ENCODE measurements at places on chromosomes 2 and 18.

DNA sequence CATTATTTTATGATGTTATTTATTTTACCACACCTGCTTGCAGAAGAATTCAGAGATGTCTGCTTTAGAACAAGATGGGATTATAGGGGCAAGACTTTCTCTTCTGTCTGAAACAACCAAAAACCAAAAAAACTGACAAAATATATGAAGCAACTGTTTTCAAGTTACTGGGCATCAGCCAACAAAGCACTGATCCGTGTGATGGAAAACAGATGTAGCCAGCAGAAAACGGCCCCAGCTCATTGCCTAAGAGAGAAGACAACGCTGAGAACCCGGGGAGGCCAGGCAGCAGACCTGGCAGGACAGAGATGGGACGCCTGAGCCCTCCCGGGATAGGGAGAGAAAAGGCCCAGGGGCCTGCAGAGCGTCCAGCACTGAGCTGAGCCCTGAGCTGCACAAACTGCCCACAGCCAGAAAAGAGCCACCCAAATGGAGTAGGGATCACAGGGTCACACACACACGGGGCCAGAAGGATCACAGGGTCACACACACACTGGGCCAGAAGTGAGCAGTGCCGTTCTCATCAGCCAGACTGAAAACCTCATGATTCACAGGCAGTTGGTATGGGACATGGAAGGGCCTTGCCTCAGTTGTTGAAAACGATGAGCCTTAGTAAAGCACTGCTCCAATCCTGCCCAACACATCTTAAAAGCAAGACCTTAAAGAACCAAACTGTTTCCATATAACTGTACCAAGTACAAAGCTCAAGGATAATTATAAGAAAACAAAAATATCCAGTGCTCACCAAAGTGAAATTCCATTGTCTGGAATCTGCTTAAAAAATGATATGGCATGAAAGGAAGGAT is 12.1 kb downstream of the PXDN start:
- DNase-seq: no peak

DNA sequence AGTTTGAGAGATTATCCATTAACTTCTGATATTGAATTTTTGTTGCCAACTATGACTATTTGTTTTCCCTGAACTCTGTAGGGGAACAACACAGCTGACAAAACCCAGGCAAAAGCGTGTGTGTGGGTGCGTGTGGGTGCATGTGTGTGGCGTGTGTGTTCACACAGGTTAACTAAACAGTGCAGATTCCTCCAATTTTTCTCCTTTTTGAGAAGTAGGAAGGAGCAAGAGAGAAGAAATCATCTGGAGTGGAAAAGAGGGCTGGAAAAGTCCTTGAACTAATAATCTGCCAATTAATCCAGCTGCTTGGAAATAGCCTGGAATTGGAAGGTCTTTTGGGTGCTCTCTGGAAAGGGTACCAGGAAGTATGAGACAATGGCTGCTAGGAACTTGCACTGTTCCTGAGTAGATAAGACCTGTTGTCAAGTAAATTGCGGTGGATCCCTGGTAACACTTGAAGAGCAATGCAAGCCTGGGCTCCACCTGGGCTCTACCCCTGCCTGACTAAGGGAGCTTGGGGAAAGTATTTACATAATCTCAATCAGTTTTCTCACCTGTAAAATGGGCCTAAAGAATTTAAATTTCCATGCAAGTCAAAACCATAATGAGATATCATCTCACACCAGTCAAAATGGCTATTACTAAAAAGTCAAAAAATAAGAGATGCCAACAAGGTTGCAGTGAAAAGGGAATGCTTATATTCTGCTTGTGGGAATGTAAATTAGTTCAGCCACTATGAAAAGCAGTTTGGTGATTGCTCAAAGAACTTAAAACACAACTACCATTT is 40.5 kb upstream of the IL1R1 start:
- no peak for DNase-seq

- no peak for DNase-seq
These were observed 125.9 kb upstream of the NDUFV2 start for GRCh38 chr18:8976606-8977005.

DNA sequence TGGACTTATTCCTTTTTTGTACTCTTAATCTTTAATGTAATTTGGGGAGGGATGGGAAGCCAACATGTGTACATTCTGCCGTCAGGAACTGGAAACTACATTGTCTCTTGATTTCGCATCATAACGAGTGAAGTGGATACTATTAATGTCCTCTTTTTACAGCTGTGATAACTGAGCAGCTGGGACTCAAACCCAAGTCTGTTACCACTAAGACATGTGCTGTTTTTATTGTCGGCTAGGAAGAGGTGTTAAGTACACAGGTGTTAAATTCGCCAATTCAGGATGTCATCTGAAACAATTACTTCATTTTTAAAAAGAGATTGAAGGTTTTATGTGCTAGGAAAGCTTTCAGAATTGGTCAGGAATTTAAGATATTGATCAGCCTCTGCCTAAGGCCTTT is 6.9 kb downstream of the GMCL1 start:
- DNase-seq: no peak

DNA sequence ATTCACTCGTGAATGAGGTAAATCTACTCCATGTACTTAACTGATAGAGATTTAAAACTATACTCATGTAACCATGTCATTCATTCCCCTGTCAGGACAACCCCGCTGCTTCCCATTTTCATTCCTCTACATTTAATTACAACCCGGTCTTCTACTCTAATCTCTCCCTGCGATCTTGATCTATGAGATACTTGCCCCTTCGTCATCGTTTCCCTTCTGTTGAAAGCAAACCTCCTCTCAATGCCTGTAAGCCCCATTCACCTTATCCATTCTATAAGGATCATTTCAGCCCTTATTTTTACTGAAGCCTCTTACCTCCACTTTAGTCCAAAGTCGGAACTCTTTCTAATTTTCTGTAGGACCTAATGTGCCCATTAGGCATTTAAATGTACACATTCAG is 492.6 kb downstream of the DPP10 start:
- DNase-seq: no peak

GRCh38 chr2:166671235-166671634 is 177.2 kb upstream of the SCN7A start:
- no peak for DNase-seq

GRCh38 chr2:202410092-202410491 is 34.0 kb downstream of the BMPR2 start:
- no peak for DNase-seq
